NCI-H69 (cell line): ENCODE measurements at places on chromosomes 1 and 21.
A peak's percentile ranks its signal among the peaks of the same experiment; 100 is the strongest.

- peak; percentile 49 for DNase-seq
These were observed 1.2 kb downstream of the LORICRIN start for GRCh38 chr1:153260585-153261280.

DNA sequence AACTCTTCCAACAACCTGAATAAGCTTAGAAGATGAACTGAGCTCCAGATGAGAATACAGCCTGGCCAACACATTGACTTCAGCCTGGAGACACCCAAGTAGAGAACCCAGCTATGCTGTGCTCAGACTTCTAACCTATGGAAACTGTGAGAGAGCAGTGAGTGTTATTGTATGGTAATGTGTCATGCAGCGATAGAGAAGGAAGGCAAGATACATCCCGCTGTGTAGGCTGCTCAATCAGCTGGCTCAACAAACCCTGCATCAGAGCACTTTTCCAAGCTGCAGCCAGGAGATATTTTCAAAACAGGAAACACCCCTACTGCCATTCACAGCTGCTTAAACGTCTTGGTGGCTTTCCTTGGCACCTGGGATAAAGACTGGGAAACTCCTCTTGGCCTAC is 321.3 kb downstream of the SIPA1L2 start:
- DNase-seq: no peak

DNA sequence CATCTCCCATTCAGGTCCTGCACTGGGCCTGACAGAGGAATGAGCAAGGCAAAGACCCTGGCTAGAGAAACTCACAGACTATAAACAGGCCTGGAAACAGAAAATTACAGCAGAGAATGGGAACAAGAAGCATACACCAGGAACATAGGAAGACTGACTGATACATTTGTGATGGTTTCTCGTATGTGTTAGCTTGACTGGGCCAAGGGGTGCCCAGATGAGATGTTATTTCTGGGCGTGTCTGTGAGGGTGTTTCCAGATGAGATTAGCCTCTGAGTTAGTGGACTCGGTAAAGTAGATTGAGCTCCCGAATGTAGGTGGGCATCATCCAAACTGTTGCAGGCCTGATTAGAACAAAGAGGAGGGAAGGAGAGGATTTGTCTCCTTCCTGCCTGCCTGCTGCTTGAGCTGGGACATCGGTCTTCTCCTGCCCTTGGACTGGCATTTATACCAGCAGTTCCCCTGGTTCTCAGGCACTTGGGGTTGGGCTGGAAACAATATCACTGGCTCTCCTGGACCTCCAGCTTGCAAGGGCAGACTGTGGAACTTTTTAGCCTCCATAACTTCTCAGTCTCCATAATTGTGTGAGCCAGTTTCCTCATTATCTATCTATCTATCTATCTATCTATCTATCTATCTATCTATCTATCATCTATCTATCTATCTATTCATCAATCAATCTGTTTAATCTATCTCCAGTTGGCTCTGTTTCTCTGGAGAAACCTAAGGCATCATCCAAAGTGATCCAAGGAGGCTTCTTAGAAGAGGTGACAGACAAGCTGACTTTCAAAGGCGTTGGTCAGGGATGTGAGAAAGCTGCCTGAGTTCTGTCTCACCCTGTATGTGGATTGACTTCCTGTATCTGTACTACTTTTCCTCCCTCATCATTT is 9.7 kb upstream of the FOXO6 start:
- no peak for DNase-seq

DNA sequence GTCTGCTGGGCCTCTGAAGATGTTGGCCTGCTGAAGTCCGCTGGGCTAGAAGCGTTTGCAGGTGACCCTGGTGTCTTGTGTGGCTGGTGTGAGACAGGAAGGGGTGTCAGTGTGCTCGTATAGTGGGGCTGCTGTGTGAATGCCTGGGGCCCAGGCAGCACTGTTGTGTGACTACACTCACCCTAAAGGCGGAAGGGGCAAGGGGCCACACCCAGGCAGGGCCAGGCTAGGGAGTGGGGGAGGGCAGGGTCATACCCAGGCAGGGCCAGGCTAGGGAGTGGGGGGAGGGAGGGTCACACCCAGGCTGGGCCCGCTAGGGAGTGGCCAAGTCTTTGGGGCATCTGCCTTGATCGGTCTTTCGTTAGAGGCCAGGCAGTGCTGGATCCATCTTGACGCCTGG is 25.0 kb downstream of the PDXK start:
- DNase-seq: no peak

DNA sequence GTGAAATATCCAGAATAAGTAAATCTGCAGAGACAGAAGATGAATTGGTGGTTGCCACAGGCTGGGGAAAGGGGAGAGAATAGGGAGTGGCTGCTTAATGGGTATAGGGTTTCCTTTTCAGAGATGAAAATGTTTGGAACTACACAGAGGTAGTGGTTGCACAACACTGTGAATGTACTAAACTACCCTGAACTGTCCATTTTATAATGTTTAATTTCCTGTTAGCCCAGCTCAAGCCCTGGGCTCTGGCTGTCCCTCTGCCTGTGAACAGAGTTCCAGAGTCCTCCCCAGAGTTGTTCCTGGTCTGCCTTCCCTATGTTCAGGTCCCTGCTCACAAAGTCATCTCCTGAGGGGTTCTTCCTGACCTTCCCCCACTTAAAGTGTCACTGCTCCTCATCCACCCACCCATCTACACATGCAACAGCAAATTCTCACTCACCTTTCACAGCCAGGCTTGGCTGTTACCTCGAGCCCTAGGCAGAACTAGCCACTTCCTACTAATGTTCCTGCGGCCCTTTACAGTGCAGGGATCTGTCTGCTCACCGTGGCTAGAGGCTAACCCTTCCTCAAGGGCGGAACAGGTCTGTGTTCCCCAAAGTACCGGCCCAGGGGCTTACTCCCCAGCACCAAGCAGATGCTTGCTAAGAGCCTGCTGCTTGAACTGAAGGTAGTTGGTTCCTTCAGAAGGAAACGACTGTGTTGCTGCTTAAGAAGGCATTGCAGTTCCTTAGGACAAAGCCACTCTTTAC is 22.4 kb downstream of the DHCR24 start:
- DNase-seq: no peak

DNA sequence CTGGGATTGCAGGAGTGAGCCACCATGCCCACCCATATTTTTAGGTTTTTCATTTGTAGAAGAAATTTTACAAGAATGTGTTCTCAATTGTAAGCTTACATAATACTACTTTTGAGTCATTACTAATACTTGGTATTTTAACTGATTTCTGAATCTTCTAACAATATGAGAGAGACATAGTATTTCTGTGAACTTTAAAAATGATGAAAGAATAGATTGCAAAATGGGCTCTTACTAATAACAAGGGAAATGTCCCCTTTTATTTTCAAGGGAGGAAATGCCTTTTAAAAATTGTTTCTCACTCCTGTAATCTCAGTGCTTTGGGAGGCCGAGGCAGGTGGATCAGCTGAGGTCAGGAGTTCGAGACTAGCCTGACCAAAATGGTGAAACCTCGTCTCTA is 5.9 kb downstream of the AGO3 start:
- no peak for DNase-seq

DNA sequence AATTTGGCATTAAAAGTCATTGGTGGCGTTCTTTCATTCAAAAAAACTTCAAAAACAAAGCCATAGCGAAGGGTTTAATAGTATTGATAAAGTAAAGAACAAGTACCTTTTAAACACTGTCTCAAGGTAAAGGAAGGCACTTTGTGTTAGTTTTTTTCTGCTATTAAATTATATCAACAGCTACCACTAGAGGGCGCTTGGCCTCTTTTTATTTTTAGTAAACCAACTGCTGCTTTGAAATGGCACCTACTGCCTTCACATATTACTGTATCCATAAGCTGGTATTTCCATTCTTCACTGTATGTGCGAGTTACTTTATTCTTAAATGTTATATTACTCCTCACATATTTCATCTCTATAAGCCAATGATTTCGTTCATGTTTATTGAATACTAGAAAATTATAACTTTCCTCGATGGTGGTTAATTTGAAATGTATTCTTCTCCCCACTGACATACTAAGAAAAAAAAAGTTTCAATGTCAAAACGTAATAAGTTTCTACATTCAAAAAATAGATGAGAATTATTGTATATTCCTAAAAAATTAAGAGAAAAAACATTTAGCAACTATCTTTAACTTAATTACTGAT is 125.7 kb upstream of the CXADR start:
- DNase-seq: peak; percentile 86

GRCh38 chr1:6075748-6076147 is 30.1 kb downstream of the KCNAB2 start:
- peak; percentile 26 for DNase-seq
